ENCODE measurements at places on chromosomes 5 and 9.

GRCh38 chr5:44332285-44332971, 56.8 kb downstream of the FGF10 start:
- peak; percentile 0 for DNase-seq

GRCh38 chr5:53008751-53009150, 19.6 kb downstream of the ITGA2 start:
- DNase-seq: no peak

- DNase-seq: no peak
Observed at GRCh38 chr5:129051283-129051682, 43.3 kb upstream of the ISOC1 start.

DNA sequence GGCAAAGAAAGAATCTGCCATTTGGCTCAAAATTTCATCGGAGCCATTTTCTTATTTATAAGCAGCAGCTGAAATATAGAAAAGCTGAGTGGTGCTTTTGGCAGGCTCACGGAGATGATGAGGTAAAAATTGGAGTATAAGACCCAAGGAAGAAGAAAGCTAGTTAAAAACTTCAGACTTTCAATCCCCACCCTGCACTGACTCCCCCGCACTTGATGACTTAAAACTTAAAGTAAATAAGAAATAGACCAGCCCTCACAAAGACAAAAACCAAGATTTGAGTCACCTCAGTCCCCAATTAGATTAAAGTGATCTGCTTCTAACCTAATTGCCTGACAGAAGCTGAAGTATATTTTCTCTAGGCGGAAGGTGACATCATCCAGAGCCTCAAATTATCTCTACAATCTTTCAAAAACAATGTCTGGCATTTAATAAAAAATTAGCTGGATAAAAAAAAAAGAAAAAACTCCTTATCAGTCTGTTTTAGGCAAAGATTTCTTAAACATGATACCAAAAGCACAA, 124.0 kb upstream of the PJA2 start:
- DNase-seq: peak; percentile 43

DNA sequence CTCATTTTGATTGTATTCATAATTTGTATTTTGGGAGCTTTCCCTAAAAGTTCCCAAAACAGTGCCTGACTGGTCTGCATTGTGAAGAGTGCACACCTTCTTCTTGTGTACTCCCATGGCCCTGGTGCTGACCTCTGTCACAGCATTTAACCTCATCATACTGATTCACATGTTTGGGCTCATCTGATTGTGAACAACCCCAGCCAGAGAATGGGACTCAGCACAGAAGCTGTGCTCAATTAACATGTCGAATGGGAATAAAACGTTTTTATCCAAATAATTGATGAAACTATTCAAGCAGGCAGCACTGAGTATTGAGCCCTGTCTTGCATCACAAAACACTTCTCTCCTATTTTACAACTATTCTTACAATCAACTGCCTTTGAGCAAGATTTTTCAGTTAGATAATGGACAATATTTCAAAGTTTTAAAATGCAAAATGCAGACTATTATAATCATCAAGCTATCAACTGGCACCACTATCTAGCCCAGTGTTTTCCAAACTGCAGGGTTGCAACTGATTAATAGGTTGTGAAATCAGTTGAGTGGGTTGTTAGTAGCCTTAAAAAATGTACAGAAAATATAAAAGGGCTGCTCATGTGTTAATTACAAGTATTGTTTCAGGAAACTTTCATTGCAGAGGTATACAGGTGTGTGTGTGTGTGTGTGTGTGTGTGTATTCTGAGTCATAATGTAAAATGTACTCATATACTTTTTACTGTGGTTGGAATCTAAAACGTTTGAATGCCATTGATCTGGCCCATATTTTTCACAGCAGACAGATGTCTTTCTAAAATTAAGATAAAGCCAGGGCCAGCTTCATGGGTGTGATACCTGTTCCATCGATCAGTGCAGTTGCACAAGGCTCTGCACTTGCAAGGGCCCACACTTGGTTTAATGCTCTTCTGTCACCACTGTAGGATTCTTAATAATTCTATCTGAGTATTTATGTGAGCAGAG, 190.5 kb downstream of the PIK3R1 start:
- no peak for DNase-seq

Measured in urinary bladder (tissue), 4 donors.